ENCODE measurements at places on chromosomes 2 and 18.
A peak's percentile ranks its signal among the peaks of the same experiment; 100 is the strongest.

- no peak for DNase-seq
These were observed 420.9 kb upstream of the POU3F3 start for GRCh38 chr2:104432991-104433390.

DNA sequence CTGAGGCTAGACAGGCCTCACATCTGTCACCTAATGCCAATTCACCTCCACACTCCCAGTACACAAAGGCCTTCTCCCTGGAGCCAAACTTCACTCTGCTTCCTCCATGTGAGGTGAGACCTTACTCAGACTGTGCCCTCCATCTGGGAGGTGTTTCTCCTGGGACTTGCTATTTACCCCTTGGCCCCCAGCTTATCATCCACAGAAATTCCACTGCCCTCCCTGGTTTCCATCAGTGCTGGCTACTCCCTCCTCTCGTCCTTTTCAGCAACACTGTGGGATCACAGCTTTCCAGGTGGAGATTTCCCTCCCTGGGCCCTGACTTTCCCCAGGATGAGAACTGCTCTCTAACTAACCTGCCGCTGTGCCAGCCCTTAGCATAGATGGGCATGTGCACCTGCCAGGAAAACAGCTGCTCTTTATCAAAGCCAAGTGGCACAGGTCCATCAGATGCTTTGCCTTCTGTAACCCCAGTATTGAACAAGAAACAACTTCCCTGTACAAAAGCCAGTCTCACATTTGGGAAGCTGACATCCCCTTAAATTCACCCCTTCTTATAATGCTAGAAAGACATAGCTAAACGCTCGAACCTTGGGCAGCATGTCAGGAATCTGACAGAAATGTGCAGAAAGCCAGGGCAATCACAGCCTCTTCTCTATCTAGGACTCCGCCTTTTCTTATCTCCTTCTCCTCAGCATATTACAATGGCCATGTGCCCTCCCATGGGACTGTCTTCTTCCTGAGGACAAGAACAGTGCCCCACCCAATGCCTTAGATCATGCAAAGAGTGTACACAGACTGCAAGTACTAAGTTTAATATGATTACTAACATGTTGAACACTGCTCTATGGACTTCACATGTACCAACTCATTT lies 535.5 kb upstream of the ID2 start:
- no peak for DNase-seq

- no peak for DNase-seq
These were observed 76.2 kb downstream of the MREG start for GRCh38 chr2:215937190-215937589.

DNA sequence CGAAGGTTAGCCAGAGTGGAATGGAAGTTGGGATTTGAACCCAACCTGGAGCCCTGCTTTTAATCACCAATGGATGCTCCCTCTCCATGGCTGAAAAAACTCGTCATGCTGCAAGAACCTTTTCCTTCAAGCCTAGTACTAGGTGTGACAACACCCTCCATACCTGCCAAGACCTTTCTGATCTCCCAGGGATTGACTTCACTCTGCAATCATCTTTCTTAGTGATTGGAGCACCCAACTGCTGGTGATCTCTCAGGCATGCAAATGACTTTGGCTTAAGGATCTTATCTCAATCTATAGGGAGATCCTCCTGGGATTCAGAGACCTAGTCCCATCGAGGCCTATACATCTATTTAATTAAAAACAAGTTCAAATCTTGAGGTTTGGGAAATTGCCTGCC lies 23.5 kb upstream of the ITGB6 start:
- DNase-seq: no peak

GRCh38 chr18:75898651-75899050 lies 471.1 kb upstream of the SMIM21 start:
- no peak for DNase-seq

DNA sequence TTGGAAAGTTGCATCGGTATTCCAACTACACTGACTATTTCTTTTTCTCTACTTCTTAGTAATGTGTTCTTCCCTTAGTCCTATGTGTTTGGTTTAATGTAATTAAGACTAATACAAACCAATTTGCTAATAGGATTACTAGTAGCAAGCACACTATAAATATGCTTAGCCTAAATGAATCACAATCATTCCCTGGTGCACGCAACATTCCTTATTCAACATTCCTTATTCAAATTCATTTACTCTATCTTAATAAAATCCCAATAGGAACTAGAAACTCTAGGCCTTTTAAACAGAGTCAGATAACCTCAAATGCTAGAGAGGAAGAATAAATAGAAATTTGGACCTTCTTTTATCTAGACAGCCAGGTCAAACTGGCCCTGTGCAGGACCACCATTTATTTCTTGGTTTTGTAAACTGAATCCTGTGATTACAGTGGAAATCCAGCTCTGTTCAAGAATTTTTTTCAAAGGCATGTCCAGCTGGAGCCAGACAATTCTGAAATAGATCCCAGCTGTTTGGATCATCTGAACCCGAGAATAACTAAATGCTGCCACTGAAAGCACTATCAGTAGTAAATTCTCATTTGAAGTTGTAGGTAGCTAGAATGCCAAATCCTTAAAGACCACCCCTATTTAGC lies 103.1 kb downstream of the PPP1R1C start:
- DNase-seq: no peak

DNA sequence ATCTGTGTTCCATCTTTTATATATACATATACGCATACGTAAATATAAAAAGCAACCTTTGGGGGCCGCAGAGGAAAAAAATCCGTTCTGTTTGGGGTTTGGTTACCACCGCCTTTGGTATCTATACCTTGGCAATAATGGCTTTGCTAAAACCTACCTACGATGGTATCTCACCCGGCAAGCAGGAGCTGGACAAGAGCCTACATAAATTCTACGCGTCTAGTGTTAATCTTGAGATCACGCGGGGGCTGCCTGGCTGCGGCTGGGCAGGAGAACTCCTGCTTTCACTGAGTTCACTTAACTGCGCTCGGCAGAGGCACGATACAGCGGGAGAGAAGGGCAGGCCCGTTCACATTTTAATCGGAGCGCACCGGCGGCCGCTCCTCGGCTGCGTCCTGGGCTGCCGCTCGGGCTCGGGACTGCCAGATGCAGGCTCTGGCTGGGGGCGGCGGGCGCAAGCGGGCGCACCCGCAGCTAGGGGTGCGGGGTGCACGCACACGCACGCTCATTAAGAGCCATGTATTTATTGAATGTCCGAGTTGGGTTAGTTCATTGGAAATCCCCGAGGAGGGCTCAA lies 1.7 kb upstream of the POU3F3 start:
- no peak for DNase-seq

DNA sequence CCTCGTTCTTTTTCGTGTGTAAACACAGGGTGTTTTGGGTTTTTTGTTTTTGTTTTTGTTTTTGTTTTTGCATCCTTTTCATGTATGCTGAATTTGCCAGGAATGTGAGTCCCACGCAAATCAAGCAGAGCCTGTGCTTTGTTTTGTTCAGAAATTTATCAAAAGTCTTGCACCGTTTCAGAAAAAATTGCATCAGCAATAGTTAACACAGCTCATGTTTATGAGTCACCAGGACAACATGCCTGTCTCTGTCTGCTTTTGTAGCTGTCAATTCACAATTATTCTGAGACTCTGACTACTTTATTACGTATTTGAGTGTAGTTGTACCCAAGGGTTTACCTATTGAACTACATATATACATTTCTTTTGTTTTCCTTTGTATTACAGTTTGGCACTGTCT lies 38.3 kb downstream of the MRPL44 start:
- DNase-seq: no peak

GRCh38 chr2:113175042-113175628 lies 1.4 kb downstream of the PSD4 start:
- peak; percentile 95 for DNase-seq

DNA sequence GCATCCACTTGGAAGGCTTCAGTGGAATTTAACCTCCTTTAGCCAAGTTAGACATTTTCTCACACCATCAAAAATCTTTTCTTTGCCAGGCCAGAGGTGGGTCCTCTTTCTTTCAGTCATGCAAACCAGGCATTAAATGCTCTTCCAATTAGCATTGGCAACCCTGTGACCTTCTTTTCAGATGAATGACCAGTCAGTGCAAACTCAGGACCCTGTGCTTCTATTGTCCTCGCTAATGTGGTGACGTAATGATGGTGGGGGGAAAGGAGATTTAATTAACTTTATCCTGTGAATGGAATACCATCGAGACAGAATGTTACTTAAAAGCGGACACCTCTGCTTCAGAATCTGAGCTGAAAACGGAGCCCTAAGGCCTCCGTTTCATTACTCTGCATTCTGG lies 23.2 kb upstream of the STPG4 start:
- no peak for DNase-seq

GRCh38 chr2:109318150-109318948 lies 189.3 kb downstream of the SH3RF3 start:
- no peak for DNase-seq

DNA sequence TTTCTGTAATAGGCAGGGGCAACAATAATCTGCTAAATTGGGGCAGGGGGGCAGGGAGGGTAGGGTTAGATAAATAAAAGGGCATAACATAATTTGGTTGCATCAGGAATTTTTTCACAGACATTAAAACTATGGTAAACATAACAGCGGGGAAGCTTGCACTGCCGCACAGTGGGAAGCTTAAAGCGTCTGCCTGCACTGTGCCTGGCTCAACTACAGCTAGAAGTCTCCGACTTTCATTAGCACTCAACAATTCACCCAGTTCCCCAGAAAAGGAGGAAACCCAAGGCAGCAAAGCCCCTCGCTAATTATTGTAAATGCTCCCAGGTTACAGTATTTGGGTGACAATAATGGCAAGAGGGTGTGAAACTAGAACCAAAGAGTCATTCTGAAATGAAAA lies 562.9 kb downstream of the ARHGAP15 start:
- DNase-seq: no peak

GRCh38 chr2:76288598-76288997 lies 577.9 kb upstream of the GCFC2 start:
- DNase-seq: no peak

DNA sequence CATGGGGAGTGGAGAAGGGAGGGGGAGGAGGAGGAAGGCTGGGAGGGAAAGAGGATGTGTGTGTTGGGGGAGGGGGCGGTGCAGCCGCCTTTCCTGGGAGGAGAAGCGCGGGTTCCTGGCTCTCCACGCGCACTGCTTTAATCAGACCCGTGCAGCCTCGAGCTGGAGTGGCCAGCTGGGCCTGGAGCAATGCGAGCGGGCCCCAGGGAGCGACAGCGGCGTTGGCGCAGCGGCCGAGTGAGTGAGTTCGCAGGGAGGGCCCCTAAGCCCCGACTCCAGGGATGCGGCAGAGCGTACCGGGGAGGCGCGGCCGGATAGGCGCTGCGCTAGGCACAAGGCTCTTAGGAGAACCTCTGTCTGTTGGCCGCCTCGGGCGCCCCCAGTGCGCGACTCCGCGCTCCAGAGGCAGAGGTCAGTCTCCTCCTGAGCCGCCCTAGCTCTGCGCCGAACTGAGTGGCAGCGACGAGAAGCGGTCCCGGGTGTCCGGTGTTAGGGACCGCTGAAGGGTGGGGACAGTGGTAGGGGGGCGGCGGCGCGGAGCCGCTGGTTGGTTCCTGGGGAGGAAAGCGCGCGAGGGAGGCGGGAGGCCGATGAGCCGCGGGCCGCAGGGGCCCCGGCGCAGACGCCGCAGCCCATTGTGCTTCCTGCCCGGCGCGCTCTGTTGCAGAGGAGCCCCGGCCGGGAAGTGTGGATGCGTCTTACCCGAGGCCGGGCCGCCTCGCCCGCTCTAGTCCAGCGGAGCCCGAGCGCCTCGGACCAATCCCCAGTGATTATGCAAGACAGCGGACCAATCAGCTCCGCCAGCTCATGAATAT lies 455 bp upstream of the DLX1 start:
- peak; percentile 80 for DNase-seq

DNA sequence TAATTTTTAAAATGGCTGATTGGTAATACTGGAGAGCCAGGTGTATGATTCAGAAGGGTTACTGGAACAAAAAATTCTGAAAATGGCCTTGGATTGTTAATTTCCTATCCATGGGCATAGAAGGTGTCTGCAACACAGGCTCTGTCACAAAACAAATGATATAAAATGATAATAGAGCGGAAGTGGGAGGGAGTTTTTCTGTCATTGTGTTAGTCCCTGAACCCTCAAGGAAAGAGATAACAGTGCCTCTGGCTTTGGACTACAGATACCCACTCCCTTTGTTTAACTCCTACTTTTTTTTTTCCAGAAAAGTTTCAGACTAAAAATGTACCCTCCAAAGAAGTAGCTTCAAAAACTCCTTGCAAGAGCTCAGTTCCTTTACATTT lies 28.0 kb upstream of the YES1 start:
- DNase-seq: no peak

- no peak for DNase-seq
These were observed 243.8 kb upstream of the CHST9 start for GRCh38 chr18:27428716-27429475.

GRCh38 chr18:26003356-26003755 lies 87.1 kb downstream of the SS18 start:
- no peak for DNase-seq

DNA sequence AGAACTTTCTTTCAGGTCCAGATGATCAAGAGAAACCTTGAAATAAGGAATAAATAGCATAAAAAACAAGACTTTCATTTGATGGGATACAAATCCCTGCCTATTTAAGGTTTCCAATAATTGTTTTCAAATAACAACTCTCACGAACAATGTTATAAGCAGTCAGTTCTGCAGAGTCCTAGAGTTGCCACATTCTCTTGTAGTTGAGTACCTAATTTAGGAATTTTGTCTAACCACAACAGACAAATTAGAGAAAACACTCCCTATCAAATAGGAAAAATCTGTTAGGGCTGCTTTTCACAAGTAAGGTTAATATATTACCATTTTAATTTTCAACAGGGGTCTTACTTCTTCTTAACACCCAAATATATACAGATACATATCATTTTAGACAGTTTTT lies 130.1 kb upstream of the CDH20 start:
- no peak for DNase-seq

DNA sequence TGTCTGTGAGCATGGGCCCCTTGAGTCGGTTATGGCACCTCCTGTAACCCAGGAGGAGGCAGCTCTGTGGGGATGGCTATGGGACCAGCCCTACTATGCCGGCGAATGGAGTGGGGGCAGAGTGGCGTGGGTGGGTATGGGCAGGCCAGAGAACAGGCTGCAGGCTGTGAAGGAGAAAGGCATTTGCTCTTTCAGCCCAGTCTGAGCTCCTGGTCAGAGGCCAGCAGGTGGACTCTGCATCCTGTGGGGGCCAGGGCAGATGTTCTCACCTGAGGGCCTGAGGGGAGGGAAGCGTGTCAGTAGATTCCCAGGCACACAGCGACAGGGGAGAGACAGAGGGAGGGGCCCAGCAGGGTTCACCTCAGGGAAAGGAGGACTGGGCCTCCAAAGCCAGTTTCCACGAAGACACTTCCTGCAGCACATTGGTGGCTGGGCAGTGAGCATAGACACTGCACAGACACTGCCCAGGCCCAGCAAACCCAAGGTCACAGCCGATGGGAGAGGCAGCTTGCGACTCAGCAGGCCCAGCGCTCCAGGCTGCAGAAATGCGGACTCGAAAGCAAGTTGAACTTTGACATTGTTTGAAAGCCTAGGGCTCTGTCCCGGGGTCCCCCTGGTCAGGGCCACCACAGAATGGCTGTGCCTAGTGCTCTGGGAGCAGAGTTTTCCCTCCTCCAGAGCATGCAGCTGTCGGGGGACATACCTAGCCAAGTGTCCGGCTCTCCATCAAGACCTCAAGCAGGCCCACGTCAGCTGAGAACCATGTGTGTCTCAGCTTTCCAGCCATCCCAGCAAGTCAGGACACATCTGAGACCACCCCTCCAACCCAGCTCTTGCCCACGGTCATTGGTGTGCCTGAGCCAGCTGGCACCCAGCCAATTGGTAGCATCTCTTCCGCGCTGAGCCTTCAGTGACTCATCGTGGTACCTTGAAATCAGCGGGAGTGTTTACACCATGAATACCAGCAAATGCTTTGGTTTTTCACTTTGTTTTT lies 53.8 kb downstream of the TGOLN2 start:
- DNase-seq: no peak

GRCh38 chr2:85785027-85785822 lies 31.4 kb downstream of the ATOH8 start:
- DNase-seq: no peak

Data from activated CD8-positive, alpha-beta memory T cell treated with anti-CD3 and anti-CD28 coated beads, Interleukin-2, amount 10 ng/mL, durations not matched to agents 7 days and 5 days (primary cell).